NCI-H1417 treated with DMSO at 0.1 percent for 48 hours (cell line): ENCODE measurements at places on chromosomes 1 and 21.

DNA sequence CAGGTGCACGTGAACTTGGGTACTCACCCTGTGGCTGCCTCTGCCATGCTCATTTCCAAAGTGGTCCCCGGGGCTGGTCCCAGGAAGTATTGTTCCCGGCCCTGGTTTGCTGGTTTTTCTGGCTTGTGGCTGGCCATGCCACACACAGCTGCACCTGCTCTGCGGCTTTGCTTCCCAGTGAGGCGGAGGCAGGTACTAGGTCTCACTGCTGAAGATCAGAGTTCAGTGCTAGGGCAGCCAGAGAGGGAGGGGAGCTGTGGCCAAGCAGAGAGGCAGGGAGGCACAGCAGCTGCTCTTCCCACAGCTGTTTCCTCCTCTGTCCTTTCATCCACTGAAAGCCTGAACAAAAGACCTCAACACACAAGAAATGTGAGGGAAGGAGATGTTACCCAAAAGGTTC is 30.5 kb downstream of the ENO1 start:
- no peak for DNase-seq

- no peak for DNase-seq
Observed at GRCh38 chr1:203031467-203031866, 5.2 kb downstream of the PPFIA4 start.

DNA sequence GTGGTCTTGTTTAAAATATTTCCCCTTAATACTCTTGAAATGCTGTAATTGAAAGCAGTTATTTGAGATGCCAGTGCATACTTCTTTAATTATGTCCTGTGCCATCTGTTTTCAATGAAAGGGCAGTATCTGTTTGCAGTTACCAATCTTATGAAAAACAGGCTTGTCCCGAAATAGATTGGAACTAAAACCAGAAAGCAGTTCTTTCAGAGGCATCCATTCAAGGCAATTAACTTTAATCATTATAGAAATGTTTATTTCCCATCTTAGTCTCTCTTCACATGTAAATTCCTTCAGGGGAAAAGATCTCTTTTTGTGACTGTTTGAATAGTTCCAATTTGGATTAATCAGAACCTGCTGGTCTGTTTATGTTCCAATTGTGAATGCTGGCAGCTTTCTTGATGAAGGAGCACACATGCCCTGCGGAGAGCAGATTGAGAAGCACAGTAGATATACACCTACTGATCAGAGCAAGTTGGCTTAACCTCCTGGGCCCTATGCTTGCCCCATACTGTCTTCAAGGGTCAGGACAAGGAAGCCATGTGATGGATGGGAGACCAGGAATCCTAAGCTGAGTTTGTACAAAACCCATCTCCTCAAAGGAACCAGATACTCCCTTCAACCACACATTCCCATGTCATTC is 41.6 kb upstream of the MROH9 start:
- no peak for DNase-seq

DNA sequence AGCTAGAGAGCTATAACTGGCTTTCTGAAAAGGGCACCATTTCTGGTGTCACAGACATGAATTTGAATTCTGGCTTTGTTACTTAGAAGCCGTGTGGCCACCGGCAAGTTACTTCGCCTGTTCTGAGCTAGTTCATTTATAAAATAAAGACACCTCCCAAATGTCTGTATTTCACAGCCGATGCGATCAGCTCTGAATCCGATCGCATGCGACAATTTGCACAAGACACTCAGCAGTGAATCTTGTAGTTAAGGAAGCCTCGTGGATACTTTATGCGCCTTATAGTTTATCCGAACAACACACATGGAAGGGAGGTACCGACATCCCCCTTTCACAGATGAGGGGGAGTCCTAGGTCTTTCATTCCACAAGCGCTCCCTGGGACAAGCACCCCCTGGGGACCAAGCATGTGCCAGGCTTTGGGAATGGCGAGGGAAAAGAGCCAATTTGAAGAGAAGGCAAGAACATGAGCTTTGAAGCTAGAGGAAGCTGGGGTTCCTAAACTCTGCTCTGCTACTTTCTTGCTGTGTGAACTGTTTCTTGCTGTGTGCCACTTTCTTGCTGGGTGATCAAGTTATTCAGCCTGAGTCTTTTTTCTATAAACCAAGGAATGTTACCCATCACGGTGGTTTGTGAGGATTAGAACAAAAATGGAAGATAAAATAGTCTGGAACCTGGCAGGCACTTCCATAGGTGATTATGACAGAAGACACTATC is 3.9 kb downstream of the ID3 start:
- no peak for DNase-seq
